ENCODE measurements at places on chromosomes 4 and X.

- no peak for DNase-seq
Observed at GRCh38 chrX:13899607-13900006, 82.7 kb upstream of the GPM6B start.

DNA sequence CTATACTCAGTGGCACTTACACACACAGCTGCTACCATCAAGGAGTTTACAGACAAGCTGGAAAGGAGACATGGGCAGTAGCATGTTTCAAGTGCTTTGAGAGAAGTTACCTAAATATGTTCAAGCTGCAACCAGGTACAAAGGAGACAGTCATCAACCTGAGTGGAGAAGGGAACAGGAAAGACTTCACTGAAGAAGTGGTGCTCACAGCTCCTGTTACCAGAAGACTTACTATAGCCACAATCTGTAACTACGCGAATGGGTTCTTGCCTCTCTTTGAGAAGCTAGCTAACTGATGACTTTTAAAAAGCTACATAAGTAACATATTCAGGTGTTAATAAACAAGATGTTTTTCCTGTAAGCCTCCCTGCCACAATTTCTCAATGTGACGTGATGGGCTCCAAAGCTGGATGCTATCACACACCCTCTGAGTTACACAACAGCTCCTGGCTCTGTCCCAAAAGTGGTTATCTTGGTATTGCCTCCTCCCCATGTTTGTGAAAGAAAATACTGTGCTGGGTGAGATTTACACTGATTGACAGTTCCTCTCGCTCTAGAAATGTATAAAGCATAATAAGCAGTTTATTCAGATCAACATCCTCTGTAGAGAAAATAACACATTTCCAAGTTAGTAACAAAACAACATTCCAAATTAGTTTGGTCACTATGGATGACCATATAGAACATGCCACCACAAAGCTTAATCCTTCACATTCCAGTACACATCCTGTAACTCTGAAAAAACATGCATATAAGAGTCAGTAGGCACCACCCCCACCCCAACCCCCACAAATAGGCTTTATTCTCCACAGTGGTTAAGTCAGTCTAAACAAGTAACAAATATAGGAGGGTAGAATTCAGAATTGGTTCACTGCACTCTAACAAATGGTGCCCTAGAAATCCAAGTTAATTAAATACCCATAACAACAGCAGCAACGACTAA is 81.8 kb downstream of the FRYL start:
- DNase-seq = no peak

DNA sequence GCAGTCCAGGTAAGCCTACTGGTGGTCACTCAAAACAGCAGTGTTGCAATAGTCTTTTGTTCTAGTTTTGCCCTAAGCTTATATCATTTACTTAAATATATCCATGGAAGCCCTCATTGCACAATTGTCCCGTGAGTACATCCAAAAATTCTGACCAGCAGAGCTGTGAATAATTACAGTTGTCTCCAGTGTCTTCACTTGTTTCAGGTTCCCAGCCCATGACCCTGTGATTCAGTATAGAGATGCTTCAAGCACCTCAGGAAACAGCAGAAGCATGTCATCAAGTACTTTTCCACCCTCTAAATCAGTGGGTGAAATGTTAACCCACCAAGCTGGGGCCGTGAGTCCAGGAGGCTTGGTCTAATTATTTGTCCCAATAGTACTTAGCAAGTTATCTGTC is 214.9 kb upstream of the RPS6KA3 start:
- DNase-seq = no peak

DNA sequence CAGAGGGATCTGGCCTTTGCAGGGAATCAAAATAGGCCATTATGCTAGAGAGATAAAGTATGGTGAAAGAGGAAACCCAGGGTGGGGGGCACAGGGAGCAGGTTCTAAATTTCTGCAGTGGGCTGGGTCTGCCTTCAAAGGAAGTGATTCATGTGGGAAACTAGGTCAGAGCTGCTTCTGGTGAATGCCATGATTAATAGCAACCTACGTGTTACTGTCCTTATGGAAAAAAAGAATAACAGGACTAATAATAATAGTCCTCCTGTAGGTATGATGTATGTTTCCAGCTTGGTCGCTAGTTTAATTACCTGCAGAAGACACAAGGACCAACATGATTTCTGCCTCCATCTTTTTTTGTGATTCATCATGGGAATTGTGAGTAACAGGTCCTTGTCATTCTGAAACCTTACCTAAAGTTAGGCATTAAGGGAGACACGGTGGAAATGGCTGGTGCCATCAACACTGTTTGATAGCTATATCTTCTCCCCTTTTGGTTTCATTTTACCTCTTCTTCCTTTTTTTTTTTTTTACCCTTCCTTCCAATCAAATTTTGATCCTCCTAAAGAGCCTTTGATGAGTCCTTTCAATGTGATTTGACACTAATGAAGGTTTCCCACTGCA is 180.4 kb downstream of the CPEB2 start:
- no peak for DNase-seq

GRCh38 chrX:2462780-2463179 is 38.0 kb downstream of the DHRSX start:
- no peak for DNase-seq

- DNase-seq = no peak
Observed at GRCh38 chrX:73268463-73268862, 53.8 kb upstream of the NAP1L2 start.
